ENCODE measurements at places on chromosomes 1 and 21.
A peak's percentile ranks its signal among the peaks of the same experiment; 100 is the strongest.

- no peak for DNase-seq
Observed at GRCh38 chr1:240308096-240308495, 216.4 kb downstream of the FMN2 start.

GRCh38 chr1:44862829-44863401, 19.9 kb upstream of the PTCH2 start:
- DNase-seq = no peak

GRCh38 chr1:54614024-54614423, 9.3 kb downstream of the FAM151A start:
- DNase-seq = no peak

DNA sequence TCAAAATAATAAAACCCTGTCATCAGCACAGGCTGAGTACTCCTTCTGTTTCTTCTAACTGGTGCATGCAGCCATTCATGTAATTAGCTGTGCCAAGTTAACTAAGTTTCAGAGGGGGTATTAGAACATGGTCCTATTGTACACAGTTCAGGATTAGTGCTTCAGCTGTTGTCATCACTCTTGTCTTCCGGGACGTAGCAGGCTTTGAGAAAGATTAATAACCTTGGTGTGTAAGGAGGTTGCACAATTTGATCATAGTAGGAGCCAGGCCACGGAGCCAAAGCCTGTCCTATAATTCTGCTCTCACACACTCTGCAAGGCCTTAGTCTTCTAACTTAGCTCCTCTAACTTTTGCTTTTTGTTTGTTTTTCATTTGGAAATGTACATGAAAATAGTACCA, 44.7 kb downstream of the PTGFRN start:
- no peak for DNase-seq

GRCh38 chr1:229195246-229195645, 75.7 kb upstream of the RAB4A start:
- no peak for DNase-seq

DNA sequence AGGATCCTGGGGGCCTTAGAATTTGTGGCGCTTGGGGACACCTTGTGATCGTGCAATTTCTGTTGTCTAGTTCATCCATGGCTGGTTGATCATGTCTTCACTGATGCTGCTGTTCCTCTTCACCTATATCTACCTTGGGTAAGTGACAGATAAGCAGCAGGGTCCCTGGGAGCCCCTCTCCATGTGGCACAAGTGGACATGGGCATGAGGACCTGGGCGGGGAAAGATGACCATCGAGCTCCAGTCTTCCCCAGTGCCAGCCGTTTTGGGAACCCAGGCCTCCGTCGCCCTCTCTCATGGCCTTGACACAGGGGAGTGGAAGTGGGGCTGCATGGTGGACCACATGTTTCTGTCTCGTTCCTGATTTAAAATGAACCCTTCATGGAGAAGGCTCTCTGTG, 17.6 kb downstream of the PSEN2 start:
- DNase-seq = no peak

- peak; percentile 67 for DNase-seq
Observed at GRCh38 chr1:33181921-33182341, at the start of gene TRIM62. Gene TRIM62 (minus strand): TSS chr1:33182043. CDS start chr1:33181432, 611 bp downstream.

- DNase-seq = no peak
Observed at GRCh38 chr21:35189077-35189863, 140.2 kb upstream of the RUNX1 start.

- no peak for DNase-seq
Observed at GRCh38 chr1:210857146-210857663, 276.7 kb downstream of the KCNH1 start.

- peak; percentile 23 for DNase-seq
Observed at GRCh38 chr1:176826265-176826664, 338.2 kb downstream of the ASTN1 start.

DNA sequence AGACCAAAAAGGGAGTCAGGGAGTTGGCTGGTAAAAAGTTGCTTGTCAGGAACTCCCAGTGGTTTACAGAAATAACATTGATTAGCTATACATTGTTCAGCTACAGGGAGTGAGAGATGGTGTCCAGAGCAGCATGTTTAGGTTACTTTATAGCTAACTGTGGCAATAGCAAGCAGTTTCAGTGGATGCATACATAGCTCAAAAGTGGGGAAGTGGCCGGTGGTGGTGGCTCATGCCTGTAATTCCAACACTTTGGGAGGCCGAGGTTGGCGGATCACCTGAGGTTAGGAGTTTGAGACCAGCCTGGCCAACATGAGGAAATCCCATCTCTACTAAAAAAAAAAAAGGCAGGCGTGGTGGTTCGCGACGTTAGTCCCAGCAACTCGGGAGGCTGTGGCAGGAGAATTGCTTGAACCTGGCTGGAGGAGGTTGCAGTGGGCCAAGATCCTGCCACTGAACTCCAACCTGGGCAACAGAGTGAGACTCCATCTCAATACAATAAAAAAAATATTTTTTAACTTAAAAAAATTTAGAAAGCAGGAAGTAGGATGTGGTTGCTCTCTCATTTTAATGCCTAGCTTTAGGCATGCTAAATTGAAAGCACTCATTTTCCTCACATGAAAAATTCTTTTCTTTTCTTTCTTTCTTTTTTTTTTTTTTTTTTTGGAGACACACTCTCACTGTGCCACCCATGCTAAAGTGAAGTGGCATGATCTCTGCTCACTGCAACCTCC, 109.7 kb downstream of the PPIAL4G start:
- no peak for DNase-seq

DNA sequence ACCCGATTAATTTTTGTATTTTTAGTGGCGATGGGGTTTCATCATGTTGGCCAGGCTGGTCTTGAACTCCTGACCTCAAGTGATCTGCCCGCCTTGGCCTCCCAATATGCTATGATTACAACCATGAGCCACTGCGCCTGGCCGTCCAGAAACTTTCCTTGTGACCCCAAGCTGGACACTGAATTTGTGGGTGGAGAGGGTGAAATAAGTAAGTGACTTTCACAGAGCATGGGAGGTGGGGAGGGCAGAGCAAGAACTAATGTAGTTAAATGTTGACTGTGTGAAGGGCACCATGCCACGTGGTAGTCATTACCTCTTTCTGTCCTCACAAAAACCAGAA, 2.7 kb upstream of the UTP11 start:
- no peak for DNase-seq

All from D721Med (cell line).